ENCODE measurements at places on chromosomes 3 and 15.

- peak; percentile 7 for DNase-seq
These were observed 5.2 kb downstream of the SETD5 start for GRCh38 chr3:9402410-9403228.

GRCh38 chr15:67178569-67179210, 75.8 kb downstream of the AAGAB start:
- DNase-seq: no peak

GRCh38 chr15:45393851-45394250, 15.5 kb upstream of the GATM start:
- DNase-seq: no peak

DNA sequence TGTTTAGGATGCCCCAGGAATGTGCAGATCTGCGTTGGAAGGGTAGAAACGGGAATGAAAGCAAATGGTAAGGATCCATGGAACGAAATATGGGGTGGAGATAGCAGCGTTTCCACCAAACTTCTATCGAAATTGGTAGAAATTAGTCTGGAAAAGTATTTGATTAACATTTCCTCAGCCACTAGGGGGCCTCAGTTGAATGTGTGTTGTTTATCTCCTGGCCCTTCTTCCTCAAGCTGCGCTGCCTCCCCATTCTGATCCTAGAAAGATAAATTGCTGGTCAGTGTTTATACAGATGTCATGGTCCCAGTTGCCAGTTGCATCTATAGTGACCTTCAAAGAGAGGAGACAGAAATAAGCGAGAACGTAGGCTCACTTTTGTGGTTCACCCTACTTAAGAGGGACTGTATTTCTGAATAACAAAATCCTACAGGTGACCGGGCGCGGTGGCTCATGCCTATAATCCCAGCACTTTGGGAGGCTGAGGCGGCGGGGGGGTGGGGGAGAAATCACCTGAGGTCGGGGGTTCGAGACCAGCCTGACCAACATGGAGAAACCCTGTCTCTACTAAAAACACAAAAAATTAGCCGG, 457.1 kb downstream of the SQOR start:
- peak; percentile 35 for DNase-seq

DNA sequence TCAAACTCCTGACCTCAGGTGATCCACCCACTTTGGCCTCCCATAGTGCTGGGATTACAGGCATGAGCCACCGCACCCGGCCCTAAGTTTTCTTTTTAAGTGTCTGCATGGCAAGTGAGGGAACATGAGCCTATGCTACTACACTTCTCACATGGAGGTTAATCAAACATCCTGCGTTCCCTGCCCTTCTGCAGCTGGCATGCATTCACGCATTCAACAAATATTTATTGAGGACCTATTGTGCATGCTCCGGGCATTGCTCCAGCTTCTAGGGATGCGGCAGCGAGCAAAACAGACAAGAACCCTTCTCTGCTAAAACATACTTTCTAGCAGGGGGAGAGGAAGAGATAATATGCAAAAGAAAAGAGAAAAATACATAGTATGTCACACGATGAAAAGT, 42.6 kb upstream of the ACKR4 start:
- peak; percentile 39 for DNase-seq

DNA sequence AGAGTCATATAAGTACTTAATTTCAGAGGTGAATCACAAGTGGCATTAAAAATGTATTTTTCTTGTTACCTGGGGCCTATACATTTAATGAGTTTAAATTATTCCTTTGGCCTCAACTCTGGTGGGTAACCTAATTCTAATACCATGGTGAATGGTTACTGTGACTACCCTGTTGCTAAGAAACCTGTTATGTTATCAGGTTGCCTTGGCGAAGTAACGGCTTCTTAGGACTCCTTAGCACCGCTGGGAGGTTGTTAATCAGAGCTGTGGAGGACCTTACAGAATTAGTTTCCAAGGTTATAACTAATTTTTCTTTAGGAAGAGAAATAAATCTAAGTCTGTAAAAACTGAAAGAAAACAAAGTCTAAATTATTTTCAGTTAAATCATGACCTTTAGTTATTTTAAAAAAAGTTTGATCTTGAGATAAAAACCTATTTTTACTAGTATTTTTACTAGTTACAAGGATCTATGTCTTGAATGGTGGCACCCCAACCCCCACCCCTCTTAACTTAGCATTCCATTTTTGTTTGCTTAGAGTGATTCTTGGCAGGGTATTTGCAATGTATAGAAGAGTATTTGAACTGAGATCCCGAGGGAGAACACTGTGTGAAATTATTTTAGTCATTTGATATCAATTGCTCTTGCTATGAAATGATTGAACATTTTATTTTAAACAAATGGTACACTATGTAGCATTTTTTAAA, 155.5 kb downstream of the FNDC3B start:
- peak; percentile 59 for DNase-seq

GRCh38 chr3:65660000-65660598, 378.6 kb downstream of the MAGI1 start:
- no peak for DNase-seq

GRCh38 chr15:99504071-99504822, 61.5 kb upstream of the MEF2A start:
- no peak for DNase-seq

DNA sequence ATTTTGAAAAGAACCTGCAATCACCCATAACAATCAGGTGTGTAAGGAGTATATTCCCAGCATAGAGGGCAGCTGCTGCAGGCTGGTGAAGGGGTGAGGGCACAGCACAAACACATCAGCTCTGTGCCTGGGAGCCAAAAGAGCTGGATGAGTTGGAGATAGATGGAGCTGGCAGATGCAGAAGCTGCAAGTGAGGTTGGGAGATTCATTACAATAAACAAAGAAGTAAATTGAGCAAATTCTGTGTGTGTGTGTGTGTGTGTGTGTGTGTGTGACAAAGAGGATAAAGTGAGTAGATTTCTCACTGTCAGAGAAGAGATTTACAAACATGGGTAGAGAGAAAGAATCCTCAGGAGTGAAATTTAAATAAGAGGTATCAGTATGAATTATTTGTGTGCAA, 994.7 kb downstream of the EPHA3 start:
- no peak for DNase-seq

GRCh38 chr15:40782609-40783227, 12.9 kb downstream of the C15orf62 start:
- DNase-seq: peak; percentile 28

DNA sequence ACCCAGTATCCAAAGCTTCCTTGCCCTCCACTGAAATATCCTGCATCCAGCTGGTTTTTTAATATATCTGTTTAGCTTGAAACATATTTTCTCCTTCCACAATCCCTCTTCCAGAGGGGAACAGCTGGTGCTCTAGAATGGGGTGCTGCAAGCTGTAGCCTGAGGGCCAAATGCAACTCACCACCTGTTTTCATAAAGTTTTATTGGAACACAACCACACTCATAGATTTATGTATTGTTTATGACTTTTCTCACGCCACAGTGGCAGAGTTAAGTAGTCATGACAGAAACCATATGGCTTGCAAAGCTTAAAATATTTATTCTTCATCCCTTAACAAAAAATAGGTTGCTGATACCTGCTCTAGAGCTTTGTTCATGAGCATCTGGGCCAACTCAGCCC, 298.7 kb downstream of the CLSTN2 start:
- no peak for DNase-seq

- no peak for DNase-seq
These were observed 96.5 kb upstream of the TSPAN3 start for GRCh38 chr15:77167406-77167805.

DNA sequence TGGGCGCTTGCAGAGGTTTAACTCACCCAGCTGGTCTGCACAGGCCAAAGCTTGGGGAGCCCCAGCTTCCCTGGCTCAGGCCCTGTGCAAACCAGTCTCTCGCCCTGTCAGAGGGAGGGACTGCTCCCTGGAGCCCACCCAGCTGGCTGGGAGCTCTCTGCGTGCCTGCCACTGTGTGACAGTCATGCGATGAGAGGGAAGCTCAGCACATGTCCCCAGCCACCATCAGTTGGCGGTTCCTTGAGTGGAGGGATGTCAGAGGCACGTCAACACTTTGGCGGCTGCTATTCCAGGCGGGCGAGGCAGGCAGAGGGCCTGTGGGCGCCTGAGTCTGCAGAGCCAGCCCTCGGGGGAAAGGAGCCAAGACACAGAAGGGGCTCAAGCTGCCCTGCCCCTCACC, 324.6 kb downstream of the UACA start:
- no peak for DNase-seq

GRCh38 chr15:40048926-40049475, 10.0 kb upstream of the SRP14 start:
- DNase-seq: no peak

DNA sequence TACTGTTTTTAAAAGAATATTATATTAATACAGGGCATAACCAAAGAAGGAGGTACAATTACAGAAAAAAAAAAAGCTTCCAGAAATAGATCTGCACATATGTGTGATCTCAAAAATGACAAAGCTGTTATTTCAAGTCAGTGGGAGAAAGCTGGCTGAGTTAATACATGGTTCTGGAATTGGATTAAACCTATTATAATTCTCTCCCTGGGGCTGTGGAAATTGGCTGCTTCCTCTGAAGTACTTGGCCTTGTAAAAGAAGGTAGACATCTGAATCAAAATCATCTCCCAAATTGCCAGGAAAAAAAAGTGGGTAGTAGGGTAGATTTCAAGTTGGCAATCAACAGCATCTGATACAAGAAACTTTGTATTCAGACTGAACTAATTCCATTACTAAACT, 723.9 kb upstream of the ALCAM start:
- no peak for DNase-seq

- no peak for DNase-seq
These were observed 24.3 kb upstream of the CP start for GRCh38 chr3:149245738-149246451.

DNA sequence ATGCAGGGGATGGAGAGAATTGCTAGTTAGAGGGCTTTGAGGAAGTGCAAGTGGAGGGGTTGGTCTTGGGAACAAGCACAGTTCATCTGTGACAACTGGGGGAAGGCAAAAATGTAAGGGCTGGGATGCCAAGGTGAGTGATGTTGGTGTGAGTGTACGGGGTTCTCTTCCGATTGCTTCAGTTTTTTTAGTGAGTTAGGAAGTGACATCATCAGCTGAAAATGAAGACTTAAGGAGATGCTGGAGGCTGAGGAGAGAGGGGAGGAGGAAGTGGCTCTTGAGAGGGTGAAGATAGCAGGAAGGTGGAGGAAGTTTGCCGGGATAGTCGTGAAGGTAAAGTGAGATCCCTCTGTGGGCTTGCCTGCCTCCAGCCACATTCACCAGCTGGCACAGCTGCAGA, 12.7 kb downstream of the TICRR start:
- DNase-seq: no peak

- peak; percentile 51 for DNase-seq
These were observed 335.2 kb upstream of the MCTP2 start for GRCh38 chr15:93895976-93896770.

DNA sequence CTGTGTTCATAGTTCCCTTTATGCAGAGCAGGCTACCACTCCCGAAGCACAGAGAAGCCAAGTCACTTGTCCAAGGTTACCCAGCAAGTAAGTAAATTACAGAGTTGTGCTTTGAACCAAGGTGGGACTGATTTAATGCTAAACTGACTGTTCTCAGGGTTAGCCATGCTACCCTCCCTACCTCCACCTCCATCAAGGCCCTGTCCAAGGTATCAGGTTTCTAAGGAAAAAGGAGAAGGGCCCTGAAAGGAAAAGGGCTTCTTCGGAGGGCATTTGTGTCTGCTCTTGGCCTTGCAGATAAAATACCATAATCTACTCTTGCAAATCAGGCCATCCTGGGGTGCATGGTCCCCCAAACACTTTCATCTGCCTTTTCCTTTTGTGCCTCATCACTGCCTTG, 288.1 kb upstream of the LRRFIP2 start:
- no peak for DNase-seq

DNA sequence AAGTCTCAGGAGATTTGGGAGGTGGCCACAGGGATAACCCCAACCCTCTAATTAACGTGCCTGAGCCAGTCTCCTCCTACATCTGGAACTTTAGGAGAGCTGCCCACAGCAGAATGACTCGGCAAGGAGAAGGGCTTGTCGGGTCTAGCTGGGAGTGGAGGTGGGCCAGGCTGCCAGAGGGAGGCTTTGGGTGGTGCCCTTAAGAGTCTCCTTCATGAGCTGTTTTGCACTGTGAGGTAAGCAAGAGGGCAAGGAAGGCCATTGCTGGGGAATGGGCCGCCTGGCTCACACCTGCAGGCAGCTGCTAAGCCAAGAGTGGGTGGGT, 3.6 kb upstream of the TNK2 start:
- no peak for DNase-seq

GRCh38 chr3:167480748-167481147, 6.9 kb upstream of the SERPINI2 start:
- no peak for DNase-seq

DNA sequence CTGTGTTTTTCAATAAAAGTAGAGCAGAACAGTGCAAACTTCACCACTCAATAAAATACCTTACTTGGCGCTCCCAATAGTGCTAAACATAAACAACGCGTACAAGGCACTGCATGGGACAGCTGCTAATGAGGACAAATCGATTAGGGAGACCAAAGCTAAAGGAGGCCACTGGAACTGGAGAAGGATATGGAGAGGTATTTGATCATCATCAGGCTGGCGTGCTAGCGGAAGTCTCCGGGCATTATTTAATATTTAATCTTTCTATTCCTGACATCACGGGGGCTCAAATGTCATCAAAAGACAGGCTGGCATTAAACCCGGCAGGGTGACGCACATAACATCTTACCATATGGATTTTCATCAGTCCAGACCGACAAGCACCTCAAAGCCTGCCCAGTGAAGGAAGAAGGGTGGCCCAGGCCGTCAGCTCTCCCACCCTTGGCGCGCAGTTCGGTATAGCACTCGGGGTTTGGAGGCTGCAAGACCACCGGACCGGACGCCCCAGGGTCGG, 604 bp downstream of the CCPG1 start:
- no peak for DNase-seq

DNA sequence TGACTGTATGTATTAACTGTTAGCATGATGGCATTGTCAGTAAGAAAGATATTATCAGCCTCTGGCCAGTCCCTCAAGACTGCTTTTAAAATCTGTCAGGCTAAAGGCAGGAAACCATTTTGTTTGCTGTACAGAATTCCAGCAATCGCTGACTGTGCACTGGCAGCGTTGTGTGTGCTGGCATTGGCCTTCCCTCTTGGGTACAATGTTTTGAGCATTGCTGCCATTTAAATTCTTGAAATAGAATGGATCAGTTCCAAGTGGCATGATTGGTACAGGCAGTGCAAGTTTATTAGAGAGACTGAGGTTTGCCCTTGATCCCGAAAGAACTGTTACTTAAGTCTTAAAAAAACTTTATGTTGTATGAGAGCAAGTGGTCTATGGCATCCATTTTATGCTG, 788.7 kb downstream of the OTOL1 start:
- DNase-seq: no peak

GRCh38 chr15:60760646-60761504, 281.9 kb upstream of the ICE2 start:
- DNase-seq: no peak

GRCh38 chr15:52071570-52071969, 41.0 kb downstream of the BCL2L10 start:
- no peak for DNase-seq

GRCh38 chr15:93049914-93050578, 39.0 kb downstream of the RGMA start:
- no peak for DNase-seq

DNA sequence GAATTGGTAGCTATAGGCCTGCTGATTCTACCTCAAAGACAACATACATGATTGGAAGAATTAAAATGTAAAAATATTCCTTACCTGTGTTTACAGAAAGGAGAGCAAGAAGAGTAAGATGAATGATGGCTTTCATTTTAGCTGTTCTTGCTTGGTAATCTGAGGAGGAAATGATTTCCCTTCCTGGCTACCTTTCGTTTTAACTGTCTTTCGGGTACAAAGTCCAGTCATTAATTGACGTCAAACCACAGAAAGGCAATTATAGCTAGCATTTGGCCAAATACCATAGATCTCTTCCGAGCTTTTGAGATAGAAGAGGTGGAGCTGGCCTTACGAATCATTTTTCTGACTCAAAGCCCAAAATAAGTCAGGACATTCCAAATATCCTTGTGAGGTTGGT, at the start of gene MUC13:
Gene MUC13, minus strand, starts transcription at position 175 of the 400 bp plus-strand sequence. Its CDS starts 39 bp downstream, at position 136.
- no peak for DNase-seq
